ENCODE measurements at places on chromosomes 1 and 21.

GRCh38 chr21:41369920-41370839 lies 8.4 kb downstream of the MX2 start:
- no peak for DNase-seq

GRCh38 chr1:18731591-18732235 lies 101.1 kb downstream of the PAX7 start:
- DNase-seq, result no peak

- DNase-seq, result no peak
These were observed 1.6 kb downstream of the BCAR3 start for GRCh38 chr1:93680076-93680419.

- no peak for DNase-seq
These were observed 18.1 kb downstream of the PDC start for GRCh38 chr1:186442651-186443375.

DNA sequence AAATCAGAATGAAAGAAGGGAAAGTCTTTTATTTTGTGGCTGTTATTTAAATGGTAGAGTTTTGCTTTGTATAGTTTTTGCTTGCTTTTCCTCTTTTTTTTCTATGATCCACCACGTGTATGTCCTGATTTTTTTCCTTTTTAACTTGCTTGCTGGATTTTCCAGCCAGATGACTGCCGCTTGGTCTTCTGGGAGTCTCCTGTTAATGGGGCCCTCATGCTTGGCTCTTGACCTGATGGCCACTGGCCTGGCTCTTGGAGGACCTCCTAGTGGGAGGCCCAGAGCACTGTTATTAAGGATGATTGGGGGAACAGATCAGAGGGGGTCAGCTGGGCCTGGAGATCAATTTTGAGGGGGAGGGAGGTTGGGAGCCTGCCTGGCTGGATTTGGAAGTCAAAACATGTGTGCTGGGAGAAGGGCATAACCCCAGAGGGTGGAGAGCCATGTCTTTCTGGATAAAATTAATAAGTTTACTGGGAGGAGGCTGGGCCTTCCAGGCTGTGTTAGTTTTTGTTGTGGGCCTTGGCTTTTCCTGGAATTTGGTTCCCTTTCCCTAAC lies 1.2 kb downstream of the FGGY start:
- no peak for DNase-seq
